Suppressor macrophage treated with lipopolysaccharide for 4 hours (primary cell): ENCODE measurements at places on chromosomes 4 and X.
A peak's percentile ranks its signal among the peaks of the same experiment; 100 is the strongest.

DNA sequence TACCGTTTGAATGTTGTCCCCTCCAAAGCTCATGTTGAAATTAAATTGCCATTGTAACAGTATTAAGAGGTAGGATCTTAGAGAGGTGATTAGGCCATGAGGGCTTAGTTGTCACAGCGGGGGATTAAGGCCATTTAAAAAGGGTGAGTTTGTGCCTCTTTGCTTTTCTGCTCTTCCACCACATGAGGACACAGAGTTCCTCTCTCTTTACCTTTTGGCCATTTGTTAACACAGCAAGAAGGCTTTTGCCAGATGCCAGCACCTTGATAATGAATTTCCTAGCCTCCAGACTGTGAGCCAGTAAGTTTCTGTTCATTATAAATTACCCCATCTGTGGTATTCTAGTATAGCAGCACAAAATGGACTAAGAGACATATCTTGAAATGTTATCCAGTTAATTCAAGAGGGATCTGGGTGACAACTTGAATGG is 7.8 kb upstream of the HERC3 start:
- no peak for DNase-seq

GRCh38 chr4:70838666-70839588 is 763 bp downstream of the GRSF1 start:
- peak; percentile 82 for DNase-seq

DNA sequence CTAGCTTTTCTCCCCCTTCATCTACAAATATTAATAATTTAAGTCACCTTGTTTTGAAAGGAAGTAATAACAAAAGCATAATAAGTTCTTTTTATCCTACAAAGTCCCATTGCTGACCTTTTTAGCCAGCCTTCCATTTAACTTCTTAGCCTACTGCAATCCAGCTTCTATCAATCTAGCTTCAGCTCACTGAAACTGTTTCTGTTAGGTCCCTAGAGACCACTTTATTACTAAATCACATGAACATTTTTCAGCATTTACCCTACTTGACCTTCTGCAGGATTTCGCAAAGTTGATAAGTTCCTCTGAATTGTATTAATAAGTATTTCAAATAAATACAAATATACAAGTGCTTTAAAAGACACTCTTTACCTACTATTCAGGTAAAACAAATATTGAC is 186.5 kb downstream of the ANTXR2 start:
- DNase-seq = no peak

- DNase-seq = no peak
These were observed 35.6 kb upstream of the GPR34 start for GRCh38 chrX:41653125-41653524.

- DNase-seq = no peak
These were observed 1.1 kb upstream of the RAP1GDS1 start for GRCh38 chr4:98260047-98260578.
